ENCODE measurements at places on chromosomes 6 and 20. TPM values are rescaled to one million over a fixed set of nuclear protein-coding genes. Genes with fewer than 3 reads are reported as not detected.

The IMPG1 gene
- 1.9 TPM for polyA plus RNA-seq

The CBLN4 gene
- polyA plus RNA-seq = 2.2 TPM

The DOK5 gene
- 11.4 TPM for polyA plus RNA-seq

The MMP24 gene
- polyA plus RNA-seq = 1.8 TPM

The WFDC5 gene
- polyA plus RNA-seq = not detected

The POU5F1 gene
- polyA plus RNA-seq = 1.2 TPM

The PBOV1 gene
- polyA plus RNA-seq = not detected

The NMBR gene
- 0.40 TPM for polyA plus RNA-seq

The RAB44 gene
- 0.03 TPM for polyA plus RNA-seq

The KHDC1L gene
- not detected for polyA plus RNA-seq

The HNF4A gene
- 46.1 TPM for polyA plus RNA-seq

The SEMG1 gene
- not detected for polyA plus RNA-seq

The CST7 gene
- polyA plus RNA-seq = 0.51 TPM

The HAO1 gene
- 0.07 TPM for polyA plus RNA-seq

The PRL gene
- polyA plus RNA-seq = not detected

The PARD6B gene
- polyA plus RNA-seq = 24.4 TPM

The GSTA3 gene
- polyA plus RNA-seq = 0.74 TPM

The SPATS1 gene
- polyA plus RNA-seq = not detected

The PRR18 gene
- polyA plus RNA-seq = 0.25 TPM

The C4A gene
- polyA plus RNA-seq = 10.9 TPM

The NT5E gene
- 3.7 TPM for polyA plus RNA-seq

The TPBG gene
- 23.0 TPM for polyA plus RNA-seq

The SMPD2 gene
- polyA plus RNA-seq = 16.5 TPM

The TRAPPC3L gene
- polyA plus RNA-seq = 0.37 TPM

The ENTPD6 gene
- polyA plus RNA-seq = 37.2 TPM

The COL20A1 gene
- 0.46 TPM for polyA plus RNA-seq

The SIRPD gene
- polyA plus RNA-seq = not detected

The ENPP3 gene
- polyA plus RNA-seq = 8.4 TPM

The PRDM13 gene
- polyA plus RNA-seq = not detected

The KHDC1 gene
- 8.5 TPM for polyA plus RNA-seq

The HSD17B8 gene
- polyA plus RNA-seq = 22.8 TPM

The CCN5 gene
- polyA plus RNA-seq = 0.11 TPM

The EFCAB8 gene
- polyA plus RNA-seq = not detected

The EPPIN gene
- polyA plus RNA-seq = 0.32 TPM

The KCNG1 gene
- polyA plus RNA-seq = 4.6 TPM

The LST1 gene
- polyA plus RNA-seq = 6.5 TPM

The HTR1E gene
- 0.85 TPM for polyA plus RNA-seq

The PMEPA1 gene
- 18.2 TPM for polyA plus RNA-seq

The FRK gene
- polyA plus RNA-seq = 5.1 TPM

The BPIFB2 gene
- polyA plus RNA-seq = not detected

The DEFB124 gene
- not detected for polyA plus RNA-seq

The LY6G6D gene
- not detected for polyA plus RNA-seq

The BPIFA1 gene
- not detected for polyA plus RNA-seq

The ABRACL gene
- 54.3 TPM for polyA plus RNA-seq

The NXT1 gene
- 22.2 TPM for polyA plus RNA-seq

The RIMS4 gene
- 0.53 TPM for polyA plus RNA-seq

The GRIK2 gene
- polyA plus RNA-seq = 17.3 TPM
